GM23248 (cell line): ENCODE measurements at places on chromosomes 2 and 18. TPM values are rescaled to one million over a fixed set of nuclear protein-coding genes. Genes with fewer than 3 reads are reported as not detected.

Gene TCF23
- polyA plus RNA-seq = not detected in 2 replicates

Gene KIAA2012
- 0.13 and 0.18 TPM in 2 replicates for polyA plus RNA-seq

Gene TMEM247
- not detected in 2 replicates for polyA plus RNA-seq

Gene SKOR2
- polyA plus RNA-seq = not detected in 2 replicates

Gene HOXD13
- polyA plus RNA-seq = 1.9 and 2.4 TPM in 2 replicates

Gene UGT1A4
- not detected in 2 replicates for polyA plus RNA-seq

Gene NEB
- polyA plus RNA-seq = 0.11 and 0.22 TPM in 2 replicates

Gene GMPPA
- polyA plus RNA-seq = 64.4 and 65.6 TPM in 2 replicates

Gene COLEC11
- not detected in 2 replicates for polyA plus RNA-seq

Gene PLEK
- 0.15 and 0.39 TPM in 2 replicates for polyA plus RNA-seq

Gene ERMN
- not detected in 2 replicates for polyA plus RNA-seq

Gene EPHA4
- polyA plus RNA-seq = 18.9 and 24.4 TPM in 2 replicates

Gene DCC
- not detected in 2 replicates for polyA plus RNA-seq

Gene UGGT1
- 14.8 and 16.9 TPM in 2 replicates for polyA plus RNA-seq

Gene ASB18
- polyA plus RNA-seq = not detected in 2 replicates

Gene NEU2
- not detected in 2 replicates for polyA plus RNA-seq

Gene ABCG5
- not detected in 2 replicates for polyA plus RNA-seq

Gene MC2R
- not detected in 2 replicates for polyA plus RNA-seq

Gene RSAD2
- polyA plus RNA-seq = not detected in 2 replicates
